ENCODE measurements at places on chromosomes 7 and 10. TPM values are rescaled to one million over a fixed set of nuclear protein-coding genes. Genes with fewer than 3 reads are reported as not detected.

DNA sequence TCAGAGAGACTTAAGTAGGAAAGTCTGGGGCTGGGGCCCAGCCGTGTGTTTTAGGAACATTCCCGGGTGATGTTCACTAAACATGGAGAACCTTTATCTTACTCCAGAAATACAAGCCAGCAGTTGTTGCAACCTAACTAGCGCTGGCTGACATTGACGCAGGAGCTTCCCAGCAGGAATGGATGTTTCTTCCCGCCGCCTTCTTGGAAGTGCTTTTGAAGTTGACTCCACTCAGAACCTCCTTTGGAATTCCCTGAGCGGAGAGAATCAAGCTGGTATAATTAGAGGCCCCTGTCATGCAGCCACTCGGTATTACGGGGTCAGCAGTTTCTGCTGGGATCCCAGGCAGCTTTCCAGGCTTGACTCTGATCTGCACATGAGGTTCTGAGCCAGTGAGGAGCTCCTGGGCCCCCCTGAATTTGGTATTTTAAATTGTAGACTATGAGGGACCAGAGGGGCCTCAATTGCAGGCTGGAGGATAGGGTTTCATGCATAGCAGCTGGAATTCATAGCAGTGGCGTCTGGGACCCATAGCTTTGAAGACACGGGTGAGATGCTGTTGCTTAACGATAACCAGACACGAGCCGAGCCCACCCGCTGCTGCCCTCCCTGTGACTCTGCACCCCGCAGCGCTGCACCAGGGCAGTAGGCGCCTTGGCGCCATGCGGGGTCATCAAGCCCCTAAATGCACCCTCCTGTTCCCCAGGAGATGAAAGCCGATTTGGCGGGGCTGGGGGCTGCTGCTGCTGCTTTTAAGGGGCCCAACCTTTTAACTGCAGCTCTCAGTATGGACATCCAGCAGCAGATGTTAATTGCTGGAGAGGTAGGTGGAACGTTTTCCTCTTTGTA lies 61.8 kb downstream of the EEPD1 start:
- DNase-seq: peak; percentile 75

DNA sequence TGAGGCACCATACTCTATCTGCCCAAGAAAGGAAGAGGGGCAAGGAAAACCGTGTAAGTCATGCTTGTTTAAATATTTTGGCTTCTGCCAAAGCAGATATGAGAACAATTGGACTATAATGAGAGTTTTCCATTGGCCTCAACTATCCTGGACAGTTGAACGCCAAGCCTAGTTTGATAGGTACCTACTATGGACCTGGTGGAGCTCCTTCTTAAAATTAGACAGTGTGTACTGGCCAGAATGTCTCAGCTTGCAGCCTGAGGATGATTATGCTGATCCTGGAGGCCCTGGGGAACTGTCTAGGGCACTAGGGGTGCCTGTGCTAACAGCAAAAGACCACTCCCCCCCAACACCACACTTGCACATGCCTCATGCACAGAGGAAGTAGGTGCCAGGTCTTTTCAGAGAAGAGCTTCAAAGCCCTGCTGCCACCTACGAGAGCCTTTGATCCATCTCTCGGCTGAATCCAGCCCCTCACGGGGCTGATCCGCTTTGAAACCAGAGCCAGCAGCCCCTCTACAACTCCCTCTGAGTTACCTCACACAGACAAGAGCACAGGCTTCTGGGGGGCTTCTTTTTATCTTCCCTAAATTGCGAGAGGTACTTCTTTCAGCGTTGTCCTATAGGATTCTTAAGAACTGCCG lies 473.8 kb upstream of the GALNT17 start:
- DNase-seq: no peak

GRCh38 chr10:5976512-5977470 lies 552 bp downstream of the IL15RA start:
- peak; percentile 77 for DNase-seq

The METTL27 gene
- 0.99 TPM for total RNA-seq

All from sigmoid colon (tissue), 7 donors.